ENCODE measurements at places on chromosomes 2 and 18.

DNA sequence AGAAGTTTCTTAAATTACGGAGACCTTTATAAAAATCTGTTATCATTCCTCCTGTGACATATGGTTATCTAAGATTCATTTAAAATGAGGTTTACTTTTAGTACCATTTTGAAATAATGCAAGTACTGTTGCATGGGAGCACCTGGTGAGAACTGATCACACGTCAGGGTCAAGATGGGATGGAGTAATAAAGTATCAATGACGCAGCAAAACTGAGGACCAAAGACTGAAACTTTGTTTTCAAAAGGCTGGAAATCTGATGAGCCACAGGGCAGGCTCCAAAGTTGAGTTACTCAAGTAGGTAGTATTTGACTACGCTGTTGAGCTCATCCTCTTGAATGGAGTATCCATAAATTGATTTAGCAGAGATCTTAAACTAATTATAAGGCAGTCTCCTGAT is 411.9 kb upstream of the ZNF804A start:
- DNase-seq = no peak

DNA sequence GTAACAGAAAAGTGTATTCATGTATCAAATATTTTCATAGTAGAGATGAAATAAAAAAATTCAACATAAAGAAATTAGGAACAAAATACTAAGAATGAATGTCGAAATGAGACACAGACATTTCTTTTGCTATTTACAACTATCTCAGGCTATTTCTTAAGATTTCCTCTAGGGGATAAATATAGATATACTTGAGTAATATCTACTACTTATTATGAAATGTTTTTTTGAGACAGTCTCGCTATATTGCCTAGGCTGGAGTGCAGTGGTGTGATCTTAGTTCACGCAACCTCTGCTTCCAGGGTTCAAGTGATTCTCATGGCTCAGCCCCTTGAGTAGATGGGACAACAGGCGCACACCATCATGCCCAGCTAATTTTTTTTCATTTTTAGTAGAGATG is 326.1 kb downstream of the RNF144A start:
- DNase-seq = no peak

DNA sequence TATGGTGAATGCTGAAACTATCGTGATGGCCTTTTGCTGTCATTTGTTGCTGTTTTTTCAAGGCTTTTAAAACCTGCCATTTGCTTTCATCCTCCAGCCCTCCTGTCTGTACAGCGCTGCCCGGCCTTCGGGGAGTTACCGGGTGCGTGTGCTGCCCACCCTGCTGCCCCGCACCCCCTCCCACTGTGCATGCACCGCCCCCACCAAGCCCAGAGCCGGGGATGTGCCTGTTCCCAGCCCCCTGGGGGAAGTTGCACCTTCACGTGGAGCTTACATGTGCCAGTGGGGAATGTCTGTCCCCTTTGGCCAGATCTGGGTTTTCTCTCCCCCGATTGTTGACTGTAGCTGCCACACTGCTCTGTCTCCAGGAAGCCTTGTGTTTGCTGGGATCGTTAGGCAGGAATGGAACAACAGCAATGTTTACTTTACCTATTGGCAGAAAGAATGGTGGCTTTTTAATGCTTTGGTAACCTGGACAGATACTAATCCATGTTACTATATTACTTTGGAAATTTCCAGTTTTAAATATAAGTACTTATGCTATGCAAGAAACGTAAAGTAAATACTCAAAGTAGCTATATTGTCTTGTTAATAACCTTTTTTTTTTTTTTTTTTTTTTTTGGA is 64.8 kb upstream of the RBM44 start:
- no peak for DNase-seq

DNA sequence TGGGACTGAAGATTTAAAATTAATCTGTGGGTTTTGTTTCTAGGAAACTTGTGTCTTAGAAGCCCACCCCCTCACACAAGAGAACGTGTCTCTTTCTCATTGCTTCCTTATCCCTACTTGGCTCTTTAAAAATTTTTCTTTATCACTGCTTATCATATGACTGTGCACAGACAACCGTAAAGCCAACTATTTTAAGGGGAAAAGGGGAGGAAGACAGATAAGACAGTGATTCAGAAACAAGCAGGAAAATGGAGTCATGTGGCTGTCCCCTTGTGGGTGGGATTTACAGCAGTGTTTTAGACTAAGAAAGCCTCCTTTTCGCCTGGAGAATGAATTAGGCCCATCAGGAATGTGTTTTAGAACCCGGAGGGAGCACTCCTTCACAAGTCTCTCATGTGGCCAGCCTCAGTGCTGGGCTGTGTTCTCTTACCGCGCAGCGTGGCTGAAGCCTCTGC is 17.6 kb downstream of the PRKCE start:
- no peak for DNase-seq

DNA sequence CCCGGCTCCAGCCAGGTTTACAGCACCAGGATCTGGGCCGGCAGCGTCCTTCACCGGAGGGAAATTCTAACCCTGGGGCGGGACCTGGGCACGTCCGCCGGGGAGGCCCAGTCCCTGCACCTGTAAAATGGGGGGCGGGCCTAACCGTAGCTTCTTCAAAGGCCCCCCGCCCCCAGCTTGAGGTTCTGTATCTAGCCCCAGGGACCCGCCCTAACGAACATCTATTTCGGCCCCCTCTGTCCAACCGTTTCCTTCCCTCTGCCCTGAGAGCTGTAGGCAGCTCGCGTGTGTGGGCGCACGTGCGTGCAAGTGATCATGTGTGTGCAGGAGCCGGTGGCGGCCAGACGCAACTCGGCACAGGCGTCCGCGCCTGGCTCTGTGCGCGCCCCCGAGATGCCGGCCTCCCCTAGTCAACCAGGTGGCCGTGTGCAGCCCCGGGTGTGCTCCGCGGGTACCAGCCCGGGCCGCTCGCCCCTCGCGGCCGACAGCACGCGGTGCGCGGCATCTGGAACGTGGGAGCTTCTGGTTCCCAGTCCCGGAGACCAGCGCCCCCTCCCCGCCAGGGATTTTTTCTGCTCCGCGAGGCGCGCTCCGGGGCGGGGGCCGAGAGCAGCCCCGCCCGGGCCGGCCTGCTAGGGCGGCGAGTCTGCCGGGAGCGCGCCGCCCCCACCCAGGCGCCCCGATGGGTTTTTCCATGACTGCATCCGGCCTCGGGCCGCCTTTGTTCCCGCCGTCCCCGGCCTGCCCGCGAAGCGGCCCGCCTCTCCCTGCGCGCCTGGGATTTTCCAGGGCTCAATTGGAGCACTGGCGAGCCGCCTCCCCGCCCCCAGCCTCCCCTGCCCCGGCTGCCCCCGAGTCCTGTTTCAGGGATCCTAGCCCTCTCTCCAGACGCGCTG is 21.2 kb downstream of the TEX44 start:
- peak; percentile 37 for DNase-seq

DNA sequence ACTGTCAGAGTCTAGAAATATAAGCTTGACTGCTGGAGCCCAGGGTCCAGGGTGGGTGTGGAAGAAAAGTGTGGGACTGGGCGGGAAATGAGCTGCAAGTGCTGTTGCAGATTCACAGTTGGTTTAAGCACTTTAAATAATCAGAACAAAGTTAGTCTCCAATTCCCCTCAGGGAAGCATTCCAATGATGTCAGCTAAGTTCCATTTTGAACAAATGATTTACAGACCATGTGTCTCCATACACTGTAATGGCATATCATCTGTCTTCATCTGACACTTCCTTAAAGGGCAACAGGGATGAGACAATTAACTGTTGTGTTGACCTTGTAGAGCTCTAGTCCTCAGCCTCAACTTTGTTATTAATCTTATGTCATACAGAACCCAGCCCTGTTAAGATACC is 31.5 kb upstream of the REG3A start:
- no peak for DNase-seq

- DNase-seq = no peak
Measured at GRCh38 chr18:58230438-58231179, 186.6 kb downstream of the NEDD4L start.

GRCh38 chr2:128628206-128628605 is 309.5 kb upstream of the HS6ST1 start:
- DNase-seq = no peak

- DNase-seq = no peak
Measured at GRCh38 chr2:193695367-193695766, 1500.6 kb upstream of the TMEFF2 start.

GRCh38 chr18:28723506-28723905 is 546.6 kb upstream of the CDH2 start:
- DNase-seq = no peak

Measured in CD4-positive, alpha-beta T cell (primary cell).